ENCODE measurements at places on chromosomes 11 and 22.

- no peaks in the 10 kb centered on the region for H3K36me3 ChIP-seq
- H3K27ac ChIP-seq = no peak overlapping the region
- H3K27me3 ChIP-seq = no peaks in the 10 kb centered on the region
- peaks cover 7% of the 10 kb centered on the region for H3K4me1 ChIP-seq
- no peak overlapping the region for H3K4me3 ChIP-seq
These were observed 3.3 kb upstream of the DDI1 start for GRCh38 chr11:104033134-104033533.

- no peak for DNase-seq
- no peaks in the 10 kb centered on the region for H3K4me1 ChIP-seq
- no peaks in the 10 kb centered on the region for H3K36me3 ChIP-seq
These were observed 12.3 kb upstream of the LINC01488 start for GRCh38 chr11:69468911-69469885.

- no peak overlapping the region for H3K4me3 ChIP-seq
- H3K27ac ChIP-seq = no peak overlapping the region
- H3K36me3 ChIP-seq = no peaks in the 10 kb centered on the region
- H3K27me3 ChIP-seq = no peaks in the 10 kb centered on the region
These were observed 10.6 kb downstream of the ART1 start for GRCh38 chr11:3655547-3655946.

DNA sequence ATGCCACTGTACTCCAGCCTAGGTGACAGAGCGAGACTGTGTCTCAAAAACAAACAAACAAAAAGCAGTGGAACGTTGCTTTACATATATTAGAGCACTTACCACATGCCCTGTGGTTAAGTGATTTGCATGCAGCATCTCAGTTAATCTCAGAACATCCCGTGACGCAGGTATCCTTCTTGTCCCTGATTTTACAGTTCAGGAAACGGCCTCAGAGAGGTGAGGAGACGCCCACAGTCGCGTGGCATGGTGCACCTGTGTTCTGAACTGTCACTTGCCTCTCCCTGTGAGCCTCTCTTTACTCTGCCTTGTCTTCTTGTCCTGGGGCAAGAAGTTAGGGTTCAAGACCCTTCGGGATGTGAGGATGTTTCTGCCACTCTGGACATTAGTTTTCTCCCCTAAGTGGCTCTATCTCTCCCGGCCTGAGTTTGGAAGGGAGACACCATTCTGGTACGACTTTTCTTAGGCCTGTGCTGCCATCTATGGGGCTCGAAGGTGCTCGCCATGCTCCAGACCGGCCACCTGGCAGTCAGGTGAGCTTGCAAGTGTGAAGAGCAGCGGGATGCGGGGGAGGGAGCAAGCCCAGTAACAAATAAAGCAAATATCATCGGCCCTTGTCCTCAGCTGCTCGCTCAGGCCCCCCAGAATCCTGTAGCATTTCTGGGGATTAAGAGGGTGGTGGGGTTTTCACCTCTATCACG lies 25.6 kb downstream of the YWHAH start:
- H3K4me1 ChIP-seq = peaks cover 8% of the 10 kb centered on the region
- H3K36me3 ChIP-seq = no peaks in the 10 kb centered on the region
- no peak overlapping the region for H3K27ac ChIP-seq
- H3K27me3 ChIP-seq = no peaks in the 10 kb centered on the region
- DNase-seq = peak; percentile 78

GRCh38 chr11:119445379-119445778 lies 22.4 kb upstream of the THY1 start:
- no peaks in the 10 kb centered on the region for H3K36me3 ChIP-seq
- H3K27me3 ChIP-seq = no peaks in the 10 kb centered on the region
- DNase-seq = no peak
- H3K4me1 ChIP-seq = no peaks in the 10 kb centered on the region

DNA sequence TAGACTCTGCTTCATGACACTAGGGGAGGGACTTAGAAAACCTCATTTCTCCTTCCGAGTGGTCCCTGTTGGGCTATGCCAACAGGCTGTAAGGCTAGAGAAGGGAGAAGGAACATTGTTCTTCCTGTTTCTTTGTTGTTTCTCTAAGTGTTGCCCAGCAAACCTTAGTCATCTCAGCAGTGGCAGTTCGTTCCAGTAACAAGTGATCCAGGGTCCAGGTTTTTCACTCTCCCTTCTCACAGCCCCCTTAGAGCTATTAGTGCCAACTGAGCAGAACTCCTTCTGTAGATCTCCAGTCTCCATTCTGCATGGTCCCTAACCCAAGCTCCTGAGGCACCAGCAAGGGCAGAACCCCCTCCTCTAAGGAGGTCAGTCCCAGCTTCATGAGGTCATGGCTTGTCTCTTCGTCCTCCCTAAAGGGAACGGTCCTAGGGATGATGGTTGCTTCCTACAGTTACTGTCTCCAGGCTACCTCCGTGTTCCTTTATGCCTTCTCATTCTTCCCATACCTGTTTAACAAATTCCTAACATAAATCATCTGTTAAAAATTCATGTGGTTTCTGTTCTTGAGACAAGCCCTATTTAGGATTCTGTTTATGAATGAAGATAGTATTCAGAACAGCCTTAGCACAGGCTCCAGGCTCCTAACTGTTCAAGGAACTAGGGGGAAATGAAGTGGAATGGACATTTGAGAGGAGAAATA lies 168.6 kb upstream of the UBASH3B start:
- DNase-seq = peak; percentile 35
- H3K4me1 ChIP-seq = no peaks in the 10 kb centered on the region
- H3K36me3 ChIP-seq = no peaks in the 10 kb centered on the region
- H3K4me3 ChIP-seq = no peak overlapping the region
- peaks cover 72% of the 10 kb centered on the region for H3K27me3 ChIP-seq

- no peak for DNase-seq
- H3K27ac ChIP-seq = no peak overlapping the region
- H3K4me1 ChIP-seq = no peaks in the 10 kb centered on the region
- no peak overlapping the region for H3K4me3 ChIP-seq
These were observed 8.7 kb downstream of the MED19 start for GRCh38 chr11:57703341-57703740.

- peaks cover 27% of the 10 kb centered on the region for H3K27me3 ChIP-seq
- no peak overlapping the region for H3K27ac ChIP-seq
- no peak overlapping the region for H3K4me3 ChIP-seq
- DNase-seq = no peak
- H3K36me3 ChIP-seq = no peaks in the 10 kb centered on the region
These were observed 58.8 kb downstream of the GRK3 start for GRCh38 chr22:25623310-25623734.

GRCh38 chr22:49009359-49010063 lies 818.2 kb downstream of the BRD1 start:
- peaks cover 26% of the 10 kb centered on the region for H3K27me3 ChIP-seq
- no peak overlapping the region for H3K4me3 ChIP-seq
- DNase-seq = no peak
- H3K4me1 ChIP-seq = no peaks in the 10 kb centered on the region

GRCh38 chr11:84300092-84300491 lies 1013.9 kb upstream of the CCDC90B start:
- no peak overlapping the region for H3K27ac ChIP-seq
- no peaks in the 10 kb centered on the region for H3K4me1 ChIP-seq

DNA sequence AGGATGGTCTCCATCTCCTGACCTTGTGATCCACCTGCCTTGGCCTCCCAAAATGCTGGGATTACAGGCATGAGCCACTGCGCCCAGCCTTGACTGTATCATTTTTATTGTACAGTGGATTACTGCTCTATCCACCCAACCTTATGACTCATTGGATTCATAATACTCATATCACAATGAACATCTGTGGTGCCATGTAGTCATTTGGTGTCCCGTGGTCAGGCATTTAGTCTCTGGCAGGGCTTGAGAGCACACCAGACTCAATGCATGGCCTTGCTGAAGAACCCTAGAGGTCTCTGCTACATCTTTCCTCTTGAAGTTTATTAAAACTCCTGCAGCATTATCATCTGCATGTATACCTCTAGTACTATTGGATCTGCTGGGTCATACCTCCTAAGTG lies 98.0 kb upstream of the LDLRAD3 start:
- peak; percentile 47 for DNase-seq
- no peaks in the 10 kb centered on the region for H3K36me3 ChIP-seq
- H3K4me1 ChIP-seq = no peaks in the 10 kb centered on the region
- H3K27ac ChIP-seq = no peak overlapping the region
- no peak overlapping the region for H3K4me3 ChIP-seq

Data from PC-3 (cell line).